Stimulated activated CD4-positive, alpha-beta T cell treated with anti-CD3 and anti-CD28 coated beads, TNF-alpha, amount 100 ng/mL, for 24 hours (primary cell): ENCODE measurements at places on chromosomes 11 and 22.

- no peak for DNase-seq
These were observed 4.1 kb upstream of the CRACR2B start for GRCh38 chr11:823441-824291.

DNA sequence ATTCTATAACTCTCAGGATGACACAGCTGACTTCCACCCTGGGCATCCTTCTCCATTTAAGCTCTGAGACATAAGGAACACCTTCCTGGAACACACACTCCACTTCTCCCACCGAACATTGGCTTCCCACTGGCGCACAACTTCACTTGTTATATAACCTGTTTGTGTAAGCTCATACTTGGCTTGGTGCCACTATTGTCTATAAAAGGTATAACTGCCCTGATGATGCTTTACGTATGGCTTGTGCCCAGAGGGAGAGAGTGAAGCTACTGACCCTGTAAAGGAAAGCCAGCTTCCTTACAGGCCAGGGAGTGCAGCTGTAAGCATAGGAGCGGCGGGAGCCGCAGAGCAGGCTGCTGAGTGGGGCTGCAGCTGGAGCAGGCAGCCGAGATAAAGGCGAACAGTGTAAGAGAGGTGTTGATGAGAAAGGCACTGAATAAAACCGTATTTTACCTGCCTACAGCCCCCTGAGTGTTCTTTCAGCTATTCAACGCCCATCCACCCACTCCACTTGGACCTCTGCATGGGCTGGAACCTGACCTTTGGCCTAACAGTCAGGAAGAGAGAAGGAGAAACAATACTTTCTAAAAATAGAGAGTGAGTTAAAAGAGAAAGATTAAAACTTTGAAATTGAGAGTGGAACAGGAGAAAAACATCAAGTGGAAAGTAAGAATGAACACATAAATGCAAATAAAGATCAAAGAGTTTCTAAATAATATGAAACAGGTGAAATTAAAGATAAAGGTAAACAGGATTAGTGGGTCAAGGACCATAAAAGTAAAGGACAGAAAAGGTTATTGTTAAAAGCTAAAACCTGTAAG, 252.1 kb upstream of the ARHGAP42 start:
- DNase-seq, result no peak

- DNase-seq, result no peak
These were observed 28.1 kb upstream of the P2RY2 start for GRCh38 chr11:73189723-73190556.

DNA sequence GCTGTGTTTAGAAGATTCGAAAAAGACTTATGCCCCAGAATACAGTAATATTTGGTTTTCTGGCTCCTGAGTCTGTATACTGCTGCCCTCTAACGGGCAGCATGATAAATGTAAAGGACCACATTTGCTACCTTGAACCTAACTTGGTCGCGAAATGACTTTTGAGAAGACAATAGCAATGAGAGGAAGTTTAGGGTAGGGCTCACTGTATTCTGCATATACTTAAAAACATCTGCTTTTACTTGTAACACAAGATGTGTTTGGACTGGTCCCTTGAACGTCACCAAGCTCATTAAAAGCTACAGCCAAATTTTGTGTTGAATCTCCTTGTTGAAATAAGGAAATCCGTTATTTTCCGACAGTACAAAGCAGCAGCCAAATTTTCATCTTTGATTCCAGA, 309.1 kb downstream of the SWAP70 start:
- DNase-seq, result no peak

- DNase-seq, result no peak
These were observed 37.3 kb upstream of the CADM1 start for GRCh38 chr11:115541518-115541917.

GRCh38 chr11:128595775-128596174, 8.4 kb upstream of the ETS1 start:
- DNase-seq, result no peak

- DNase-seq, result no peak
These were observed 51.8 kb upstream of the OR4B1 start for GRCh38 chr11:48164836-48165235.

- no peak for DNase-seq
These were observed 103.7 kb downstream of the CD44 start for GRCh38 chr11:35242412-35243242.

GRCh38 chr11:80109031-80109430, 668.2 kb upstream of the TENM4 start:
- DNase-seq, result no peak

GRCh38 chr11:60396799-60397198, 540 bp downstream of the MS4A14 start:
- no peak for DNase-seq

DNA sequence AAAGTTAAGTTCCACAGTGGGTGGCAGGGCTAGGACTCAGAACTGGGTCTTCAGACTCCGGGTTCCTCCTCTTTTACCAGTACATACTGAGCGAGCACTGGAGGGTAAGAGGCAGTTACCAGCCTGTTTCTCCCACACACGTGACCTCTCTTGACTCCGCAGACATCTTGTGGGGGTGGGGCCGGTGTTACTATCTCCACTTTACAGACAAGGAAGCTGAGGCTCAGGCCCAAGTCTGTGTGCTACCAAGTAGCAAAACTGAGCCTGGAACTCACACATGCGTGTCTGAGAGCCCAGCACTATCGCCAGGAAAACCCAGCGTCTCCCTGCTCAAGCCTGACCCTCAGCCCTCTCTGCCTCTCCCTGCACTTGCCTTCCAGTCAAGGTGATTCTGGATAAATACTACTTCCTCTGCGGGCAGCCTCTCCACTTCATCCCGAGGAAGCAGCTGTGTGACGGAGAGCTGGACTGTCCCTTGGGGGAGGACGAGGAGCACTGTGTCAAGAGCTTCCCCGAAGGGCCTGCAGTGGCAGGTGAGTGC, 16.0 kb upstream of the SMIM35 start:
- no peak for DNase-seq

DNA sequence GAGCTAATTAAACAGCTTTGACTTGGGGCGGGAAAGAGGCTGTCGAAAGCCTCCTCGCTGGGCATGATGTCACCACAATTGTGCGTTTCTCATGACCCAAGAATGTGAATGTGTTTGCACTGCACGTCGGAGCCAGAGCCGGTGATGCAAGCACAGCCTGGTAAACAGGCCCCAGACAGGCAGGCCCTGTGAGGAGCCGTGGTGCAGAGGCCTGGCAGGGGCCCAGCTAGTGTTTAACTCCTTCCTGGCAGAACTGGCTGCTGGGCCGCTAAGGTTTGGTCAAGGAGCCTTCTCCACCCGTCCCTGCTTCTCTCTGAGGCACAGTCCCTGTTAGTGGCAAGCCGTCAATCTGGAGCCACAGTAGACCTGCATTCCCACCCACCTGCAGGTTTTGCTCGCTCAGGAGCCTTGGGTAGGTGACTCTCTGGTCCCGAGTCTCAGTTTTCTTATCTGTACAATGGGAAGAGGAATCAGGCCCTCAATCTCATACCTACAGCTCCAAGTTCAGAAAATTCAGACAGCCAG, 25.4 kb upstream of the SMTN start:
- DNase-seq, result no peak

- DNase-seq, result no peak
These were observed 296.7 kb upstream of the ANO5 start for GRCh38 chr11:21896216-21896615.
